ENCODE measurements at places on chromosomes 5 and 9.

- no peak for DNase-seq
These were observed 80.5 kb downstream of the STK10 start for GRCh38 chr5:172107571-172107970.

DNA sequence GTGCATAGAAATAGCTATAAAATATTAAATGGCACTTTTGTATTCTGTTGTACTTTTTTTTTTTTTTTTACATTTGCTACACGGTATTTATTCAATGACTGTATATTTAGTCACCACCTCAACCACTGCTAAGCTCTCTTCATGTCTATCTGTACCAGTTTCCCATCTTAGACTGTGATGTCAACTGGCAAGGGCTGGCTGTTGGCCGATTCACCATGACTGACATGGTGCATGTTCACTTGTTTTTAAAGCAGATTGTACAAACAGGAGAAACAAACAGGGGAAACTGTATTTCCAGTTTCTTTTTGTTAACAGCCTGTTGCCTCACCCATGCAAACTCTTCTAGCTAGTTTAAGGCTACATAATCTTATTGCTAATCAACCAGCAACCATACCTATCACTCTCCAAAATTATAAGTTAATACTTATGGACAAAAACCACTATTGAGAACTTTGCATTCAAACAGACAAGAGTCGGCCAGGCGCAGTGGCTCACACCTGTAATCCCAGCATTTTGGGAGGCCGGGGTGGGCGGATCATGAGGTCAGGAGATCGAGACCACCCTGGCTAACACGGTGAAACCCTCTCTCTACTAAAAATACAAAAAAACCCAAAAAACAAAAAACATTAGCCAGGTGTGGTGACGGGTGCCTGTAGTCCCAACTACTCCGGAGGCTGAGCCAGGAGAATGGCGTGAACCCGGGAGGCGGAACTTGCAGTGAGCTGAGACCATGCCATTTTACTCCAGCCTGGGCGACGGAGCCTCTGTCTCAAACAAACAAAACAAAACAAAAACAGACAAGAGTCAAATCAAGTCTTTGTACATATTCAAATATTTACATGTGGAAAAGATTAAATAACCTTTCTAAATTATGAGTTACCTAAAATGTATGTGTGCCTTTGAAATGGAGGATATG, 13.2 kb downstream of the ZFAND5 start:
- DNase-seq, result no peak

DNA sequence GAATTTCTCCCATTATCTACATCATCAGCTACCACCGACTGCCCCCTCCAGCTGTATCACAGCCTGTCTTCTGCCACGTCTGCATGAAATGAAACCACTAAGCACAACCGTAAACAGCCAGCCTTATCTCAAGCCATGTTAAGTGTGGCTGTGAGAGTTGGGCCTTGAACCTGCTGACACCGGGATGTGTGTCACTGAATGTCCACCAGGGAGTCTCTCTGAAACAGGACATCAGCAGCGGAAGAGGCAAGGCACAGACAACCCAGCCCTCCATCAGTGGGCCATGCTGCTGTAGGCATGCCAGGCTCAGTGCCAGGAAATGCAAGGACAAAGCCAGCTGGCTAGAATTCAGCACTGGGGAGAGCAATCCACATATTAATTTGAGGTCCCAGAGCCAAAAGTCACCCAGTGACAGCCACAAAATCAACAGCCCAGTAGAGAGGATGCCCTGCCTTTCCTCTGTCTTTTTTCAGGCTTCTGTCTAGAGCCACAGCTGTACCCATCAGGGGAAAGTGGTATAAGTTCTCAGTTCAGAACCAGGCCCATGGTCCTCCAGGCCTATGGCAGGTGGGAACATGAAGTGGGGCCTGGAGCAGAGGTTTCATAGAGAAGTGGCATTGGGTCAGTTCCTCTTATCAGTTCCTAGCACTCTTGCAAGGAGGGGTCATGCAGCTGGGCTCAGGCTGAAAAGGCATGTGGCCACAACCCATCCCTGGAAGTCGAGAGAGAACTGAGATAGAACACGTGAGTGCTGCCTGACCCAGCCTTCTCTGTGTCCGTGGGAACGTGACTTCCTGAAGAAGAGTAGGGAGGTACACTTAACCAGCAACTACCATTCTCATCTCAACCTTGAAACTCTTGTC, 199.4 kb downstream of the ESM1 start:
- DNase-seq, result no peak

DNA sequence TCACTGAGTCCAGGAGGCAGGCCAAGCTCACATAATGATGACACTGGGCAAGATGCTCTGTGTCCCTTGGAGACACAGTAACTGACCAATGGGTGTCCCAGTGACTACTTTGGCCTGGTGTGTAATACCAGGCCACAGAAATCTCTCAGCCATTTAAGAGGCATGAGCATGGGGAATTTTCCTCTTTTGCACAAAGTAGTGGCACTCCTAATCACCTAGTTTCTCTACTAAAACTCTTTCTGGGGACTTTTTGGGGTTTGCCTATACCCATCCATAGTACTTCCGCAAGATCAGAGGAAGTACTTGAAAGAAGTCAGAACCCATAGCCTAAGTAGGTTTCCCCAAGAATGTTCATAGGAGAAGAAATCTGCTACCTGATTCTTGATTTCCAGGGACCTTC, 161.9 kb downstream of the ARSB start:
- no peak for DNase-seq

DNA sequence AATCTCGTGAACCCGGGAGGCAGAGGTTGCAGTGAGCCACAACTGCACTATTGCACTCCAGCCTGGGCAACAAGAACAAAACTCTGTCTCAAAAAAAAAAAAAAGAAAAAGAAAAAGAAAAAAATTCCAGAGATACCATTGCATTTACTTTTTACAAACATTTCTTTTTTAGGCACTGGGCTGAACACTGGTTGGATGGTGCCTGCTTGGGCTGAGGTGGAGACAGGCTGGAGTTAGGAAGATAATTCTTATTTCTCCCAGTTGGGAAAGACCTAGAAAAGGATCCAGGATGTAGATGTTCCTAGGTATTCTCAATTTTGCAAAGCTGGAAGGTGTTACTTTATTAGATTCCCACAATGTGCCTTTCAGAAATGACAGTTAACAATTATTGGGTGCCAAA, 49.9 kb upstream of the JMY start:
- no peak for DNase-seq

DNA sequence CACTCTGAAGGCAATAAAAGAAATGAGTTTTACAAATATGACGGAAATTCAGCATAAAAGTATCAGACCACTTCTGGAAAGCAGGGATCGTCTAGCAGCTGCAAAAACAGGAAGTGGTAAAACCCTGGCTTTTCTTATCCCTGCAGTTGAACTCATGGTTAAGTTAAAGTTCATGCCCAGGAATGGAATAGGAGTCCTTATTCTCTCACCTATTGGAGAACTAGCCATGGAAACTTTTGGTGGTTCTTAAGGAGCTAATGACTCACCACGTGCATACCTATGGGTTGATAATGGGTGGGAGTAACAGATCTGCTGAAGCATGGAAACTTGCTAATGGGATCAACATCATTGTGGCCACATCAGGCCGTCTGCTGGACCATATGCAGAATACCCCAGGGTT, 93.5 kb upstream of the RGMB start:
- no peak for DNase-seq

- peak; percentile 7 for DNase-seq
These were observed 3.2 kb upstream of the BAAT start for GRCh38 chr9:101387871-101388506.

DNA sequence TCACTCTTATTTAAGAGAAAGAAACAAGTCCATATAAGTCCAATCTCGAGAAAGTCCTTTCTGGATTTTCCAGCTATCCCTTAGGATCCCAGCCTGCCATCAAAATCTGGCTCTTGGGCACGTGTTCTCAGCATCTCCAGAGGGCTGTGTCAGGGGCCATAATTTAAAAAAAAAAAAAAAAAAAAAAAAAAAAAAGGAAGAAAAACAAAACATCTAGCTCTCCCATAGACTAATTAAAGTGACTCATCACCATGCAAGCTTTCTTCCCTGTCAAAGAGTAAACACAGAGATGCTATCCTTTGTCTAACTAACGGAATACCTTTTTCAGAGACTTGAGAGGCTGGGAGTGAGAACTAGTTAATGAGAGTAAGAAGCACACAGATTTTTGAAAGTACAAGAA, 44.9 kb upstream of the MYO10 start:
- no peak for DNase-seq

DNA sequence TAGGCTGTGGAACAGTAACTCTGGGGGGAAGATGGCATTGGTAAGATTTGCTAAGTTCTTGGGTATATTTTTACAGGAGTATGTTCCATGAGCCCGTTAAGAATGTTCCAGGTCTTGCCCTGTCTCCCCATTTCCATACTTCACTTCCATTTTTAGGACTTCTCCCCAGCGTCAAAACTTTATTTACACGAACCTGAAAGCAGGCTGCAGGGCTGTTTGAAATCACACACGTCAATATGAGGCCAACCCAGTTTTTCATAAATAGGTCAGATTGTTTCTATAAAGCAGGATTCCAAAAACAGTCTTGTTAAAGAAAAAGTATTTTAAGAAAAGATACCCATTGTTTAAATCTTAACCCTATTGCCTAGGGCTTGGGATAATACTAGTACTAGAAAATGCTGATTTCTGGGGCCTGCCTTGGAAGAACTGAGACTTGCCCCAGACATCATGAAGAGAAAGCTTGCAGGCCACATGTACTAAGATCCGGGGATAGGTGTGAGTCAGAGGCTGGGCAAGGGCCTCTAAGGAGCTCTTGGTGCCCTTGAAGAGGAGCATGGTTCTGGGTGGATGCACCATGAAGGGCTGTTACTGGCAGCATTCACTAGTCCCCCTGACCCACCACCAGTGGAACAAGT, 24.2 kb downstream of the TRIO start:
- no peak for DNase-seq

GRCh38 chr9:71895955-71896354, 15.0 kb downstream of the ABHD17B start:
- DNase-seq, result no peak

DNA sequence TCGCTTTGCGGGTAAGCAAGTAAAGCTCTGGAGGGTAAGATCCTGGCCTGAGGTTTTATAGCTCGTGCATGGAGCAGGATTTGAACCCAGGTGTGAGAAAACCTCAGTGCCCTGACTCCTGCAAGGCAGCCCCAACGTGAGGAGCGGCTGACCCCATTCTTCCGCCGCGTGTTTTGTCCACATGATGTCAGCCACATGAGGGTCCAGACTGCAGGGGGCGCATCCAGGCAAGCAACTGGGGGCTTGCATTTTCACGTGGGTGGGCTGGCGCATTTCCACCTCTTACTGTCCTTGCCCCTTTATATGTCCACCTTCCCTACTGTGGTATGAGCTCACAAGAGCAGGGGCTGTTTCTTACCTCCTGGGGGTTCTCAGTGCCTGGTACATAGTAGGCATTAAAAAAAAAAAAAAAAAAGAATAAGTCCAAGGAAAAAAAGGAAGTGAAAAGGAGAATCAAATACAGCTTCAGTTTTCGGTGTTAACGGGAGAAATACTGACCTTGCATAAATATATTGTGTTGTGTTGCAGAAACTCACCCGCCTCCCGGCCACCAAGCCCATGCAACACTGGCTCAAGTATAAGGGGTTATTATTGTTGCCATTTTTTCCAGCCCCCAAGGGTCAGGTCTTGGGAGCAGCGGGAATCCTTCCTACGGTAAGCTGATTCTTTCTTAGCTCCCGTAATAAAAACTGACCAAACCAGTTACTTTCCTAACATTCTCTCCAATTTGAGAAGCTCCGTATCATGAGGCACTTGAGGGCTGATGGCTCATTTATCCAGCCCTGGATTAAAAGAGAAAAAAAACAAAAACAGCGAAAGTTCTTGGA, 15.0 kb downstream of the TLX3 start:
- no peak for DNase-seq

DNA sequence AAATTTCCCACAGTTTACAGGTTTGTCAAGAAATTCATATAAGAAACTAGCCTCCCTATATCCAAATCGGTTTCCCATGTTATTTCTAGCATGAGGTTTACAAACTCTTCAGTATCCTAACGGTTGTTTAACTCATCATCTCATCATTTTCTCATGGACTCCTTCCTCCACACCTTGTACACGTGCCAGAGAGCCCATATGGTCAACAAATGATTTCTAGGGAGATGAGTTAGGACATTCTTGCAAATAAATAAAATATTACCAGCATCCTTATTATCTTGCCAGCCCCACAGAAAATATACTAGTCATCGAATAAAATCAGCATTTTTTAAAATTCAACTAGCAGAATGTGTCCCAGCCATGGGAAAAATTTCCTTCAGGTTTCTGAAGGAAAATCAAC, 285.2 kb downstream of the EBF1 start:
- DNase-seq, result no peak

Data from effector CD4-positive, alpha-beta T cell (primary cell).